ENCODE measurements at places on chromosomes 7 and 10.
A peak's percentile ranks its signal among the peaks of the same experiment; 100 is the strongest.

DNA sequence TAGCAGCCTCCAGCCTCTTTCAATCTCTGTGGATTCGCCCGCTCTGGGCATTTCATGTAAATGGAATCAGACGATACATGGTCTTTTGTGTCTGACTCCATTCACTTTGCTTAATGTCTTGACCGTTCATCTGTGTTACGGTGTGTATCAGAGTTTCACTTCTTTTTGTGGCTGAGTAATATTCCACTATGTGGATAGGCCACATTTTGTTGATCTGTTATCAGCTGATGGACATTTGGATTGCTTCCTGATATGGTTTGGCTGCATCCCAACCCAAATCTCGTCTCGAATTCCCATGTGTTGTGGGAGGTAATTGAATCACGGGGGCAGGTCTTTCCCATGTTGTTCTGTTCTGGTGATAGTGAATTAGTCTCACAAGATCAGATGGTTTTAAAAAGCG lies 109.0 kb downstream of the LHPP start:
- DNase-seq = no peak
- H3K27ac ChIP-seq = no peak overlapping the region
- 0 out of 2 replicates have a peak, but pooled peaks cover 9% of the 10 kb centered on the region for H3K27me3 ChIP-seq
- no peaks in the 10 kb centered on the region for H3K4me1 ChIP-seq
- H3K36me3 ChIP-seq = no peaks in the 10 kb centered on the region

- no peak overlapping the region for H3K4me3 ChIP-seq
- DNase-seq = no peak
- no peaks in the 10 kb centered on the region for H3K36me3 ChIP-seq
- H3K4me1 ChIP-seq = peaks cover 9% of the 10 kb centered on the region
- H3K27me3 ChIP-seq = no peaks in the 10 kb centered on the region
Observed at GRCh38 chr10:119689016-119689580, 36.8 kb upstream of the INPP5F start.

GRCh38 chr10:22644222-22644621 lies 70.2 kb downstream of the PIP4K2A start:
- H3K4me3 ChIP-seq = no peak overlapping the region
- no peaks in the 10 kb centered on the region for H3K27me3 ChIP-seq
- no peak for DNase-seq

DNA sequence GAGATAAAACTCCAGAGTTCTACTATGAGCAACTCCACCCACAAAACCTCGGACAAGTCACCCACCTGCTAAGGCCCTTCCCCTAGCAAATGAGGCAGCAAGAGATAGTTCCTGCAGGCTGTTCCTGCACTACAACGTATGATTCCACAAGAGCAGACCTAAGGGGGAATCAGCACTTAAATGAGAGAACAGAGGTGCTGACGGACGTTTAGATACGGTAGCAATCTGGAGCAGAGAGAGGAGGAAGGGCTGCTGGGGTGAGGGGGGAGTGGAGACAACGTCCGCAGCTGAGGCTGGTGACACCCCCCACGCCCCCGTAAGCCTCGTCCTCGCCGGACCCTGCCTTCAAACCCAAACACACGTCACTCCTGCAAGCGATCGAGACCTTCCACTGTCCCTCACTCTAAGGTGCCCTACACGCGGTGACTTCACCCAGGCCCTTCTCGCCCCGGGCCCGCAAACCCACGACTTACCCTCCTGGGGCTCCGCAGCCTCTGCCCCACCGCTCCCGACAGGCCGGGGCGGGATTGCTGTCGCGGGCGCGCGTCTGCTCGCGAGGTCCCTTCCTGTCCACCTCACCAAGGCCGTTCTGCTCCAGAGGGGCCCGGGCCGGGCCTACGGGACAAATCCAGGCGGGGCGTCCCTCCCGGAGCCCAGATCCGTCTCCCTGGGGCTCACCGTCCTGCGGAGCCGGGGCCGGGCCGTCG lies 635 bp downstream of the ZNF12 start:
- 0 out of 2 replicates have a peak, but pooled peaks cover 11% of the 10 kb centered on the region for H3K4me1 ChIP-seq
- peak overlapping the region; percentile 88 for H3K27ac ChIP-seq
- DNase-seq = peak; percentile 74
- H3K27me3 ChIP-seq = no peaks in the 10 kb centered on the region

- no peak overlapping the region for H3K27ac ChIP-seq
- DNase-seq = peak; percentile 3
- H3K27me3 ChIP-seq = no peaks in the 10 kb centered on the region
- H3K4me3 ChIP-seq = no peak overlapping the region
- H3K36me3 ChIP-seq = no peaks in the 10 kb centered on the region
- H3K4me1 ChIP-seq = peaks cover 8% of the 10 kb centered on the region
Observed at GRCh38 chr7:68977385-68978055, 620.8 kb upstream of the AUTS2 start.

- H3K27me3 ChIP-seq = no peaks in the 10 kb centered on the region
- H3K27ac ChIP-seq = no peak overlapping the region
- no peak overlapping the region for H3K4me3 ChIP-seq
Observed at GRCh38 chr10:13310518-13311176, 10.8 kb upstream of the PHYH start.

DNA sequence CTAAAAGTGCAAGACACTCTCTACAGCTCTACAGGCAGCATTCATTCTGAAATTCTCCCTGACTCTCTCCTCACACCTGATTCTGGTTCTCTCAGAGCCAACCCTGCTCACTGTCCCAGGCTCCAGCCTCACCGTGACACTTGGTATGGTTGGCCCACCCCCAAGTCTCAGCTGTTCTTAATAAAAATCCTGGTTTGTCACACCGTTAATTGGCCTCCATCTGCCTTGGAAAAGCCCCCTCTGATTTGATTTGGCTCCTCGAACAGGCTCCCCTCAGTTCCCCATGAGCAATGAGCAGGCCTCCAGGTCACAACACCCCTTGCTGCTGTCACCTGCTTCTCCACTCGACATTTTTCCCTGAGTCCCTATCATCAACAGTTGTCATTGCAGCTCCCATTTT lies 507.3 kb upstream of the AUTS2 start:
- H3K4me3 ChIP-seq = no peak overlapping the region
- no peaks in the 10 kb centered on the region for H3K4me1 ChIP-seq
- no peaks in the 10 kb centered on the region for H3K27me3 ChIP-seq
- H3K27ac ChIP-seq = no peak overlapping the region
- no peaks in the 10 kb centered on the region for H3K36me3 ChIP-seq

- no peak overlapping the region for H3K27ac ChIP-seq
- DNase-seq = no peak
Observed at GRCh38 chr7:36100634-36101033, 52.4 kb upstream of the EEPD1 start.

GRCh38 chr7:12995912-12996469 lies 308.6 kb downstream of the ARL4A start:
- no peaks in the 10 kb centered on the region for H3K4me1 ChIP-seq
- no peaks in the 10 kb centered on the region for H3K27me3 ChIP-seq
- no peaks in the 10 kb centered on the region for H3K36me3 ChIP-seq
- no peak overlapping the region for H3K27ac ChIP-seq
- no peak for DNase-seq

GRCh38 chr7:105759670-105760550 lies 116.5 kb downstream of the ATXN7L1 start:
- H3K4me1 ChIP-seq = peaks cover 19% of the 10 kb centered on the region
- H3K4me3 ChIP-seq = no peak overlapping the region
- peak; percentile 78 for DNase-seq
- H3K27me3 ChIP-seq = no peaks in the 10 kb centered on the region
- no peaks in the 10 kb centered on the region for H3K36me3 ChIP-seq

- 0 out of 2 replicates have a peak, but pooled peaks cover 8% of the 10 kb centered on the region for H3K4me1 ChIP-seq
- DNase-seq = no peak
- H3K4me3 ChIP-seq = no peak overlapping the region
- H3K36me3 ChIP-seq = no peaks in the 10 kb centered on the region
Observed at GRCh38 chr7:129262324-129262723, 37.5 kb downstream of the AHCYL2 start.

- no peaks in the 10 kb centered on the region for H3K4me1 ChIP-seq
- H3K27ac ChIP-seq = no peak overlapping the region
- peak; percentile 66 for DNase-seq
- H3K27me3 ChIP-seq = no peaks in the 10 kb centered on the region
Observed at GRCh38 chr10:92914478-92915325, 66.4 kb downstream of the EXOC6 start.

DNA sequence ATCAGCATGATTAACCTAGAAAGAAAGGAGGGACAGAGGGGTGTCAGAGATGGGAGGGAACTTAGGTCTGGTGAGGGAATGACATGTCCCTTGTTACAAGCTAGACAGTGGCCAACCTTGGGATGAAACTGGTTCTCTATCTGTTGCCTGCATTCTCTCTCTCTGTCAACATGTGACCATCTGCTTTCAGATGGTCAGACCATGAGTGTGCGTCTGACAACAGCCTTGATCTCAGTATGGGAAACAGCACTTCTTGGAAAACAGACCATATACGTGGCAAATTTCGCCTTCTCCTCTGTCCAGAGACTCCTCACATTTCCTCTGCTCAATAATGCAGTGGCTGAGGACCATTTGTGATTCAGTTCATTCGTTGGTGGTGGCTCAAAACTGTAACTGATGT lies 845.9 kb downstream of the TYW1 start:
- peak; percentile 1 for DNase-seq
- H3K27ac ChIP-seq = no peak overlapping the region
- H3K4me3 ChIP-seq = no peak overlapping the region
- no peaks in the 10 kb centered on the region for H3K27me3 ChIP-seq

- no peaks in the 10 kb centered on the region for H3K27me3 ChIP-seq
- no peaks in the 10 kb centered on the region for H3K36me3 ChIP-seq
- H3K4me1 ChIP-seq = peaks cover 10% of the 10 kb centered on the region
- no peak for DNase-seq
Observed at GRCh38 chr10:103836861-103837260, 18.5 kb downstream of the SH3PXD2A start.

- H3K27ac ChIP-seq = no peak overlapping the region
- H3K4me1 ChIP-seq = no peaks in the 10 kb centered on the region
- peaks cover 3% of the 10 kb centered on the region for H3K36me3 ChIP-seq
- H3K27me3 ChIP-seq = no peaks in the 10 kb centered on the region
- no peak overlapping the region for H3K4me3 ChIP-seq
Observed at GRCh38 chr10:30027057-30028005, 32.1 kb downstream of the JCAD start.

Data from GM23248 (cell line).